ENCODE measurements at places on chromosomes 3 and 15.

- peak; percentile 9 for DNase-seq
These were observed 64.9 kb downstream of the ABHD5 start for GRCh38 chr3:43755516-43756200.

DNA sequence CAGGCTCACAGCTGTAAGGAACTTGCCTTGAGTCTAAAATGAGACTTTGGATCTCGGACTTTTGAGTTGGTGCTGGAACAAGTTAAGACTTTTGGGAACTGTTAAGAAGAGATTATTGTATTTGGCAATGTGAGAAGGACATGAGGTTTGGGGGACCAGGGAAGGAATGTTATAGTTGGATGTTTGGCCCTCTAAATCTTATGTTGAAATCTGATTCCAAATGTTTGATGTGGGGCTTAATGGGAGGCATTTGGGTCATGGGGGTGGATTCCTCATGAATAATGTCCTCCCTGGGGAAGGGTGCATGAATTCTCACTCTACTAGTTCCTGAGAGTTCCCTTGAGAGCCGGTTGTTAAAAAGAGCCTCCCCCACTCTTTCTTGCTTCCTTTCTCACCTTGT lies 18.5 kb upstream of the CHCHD6 start:
- no peak for DNase-seq

DNA sequence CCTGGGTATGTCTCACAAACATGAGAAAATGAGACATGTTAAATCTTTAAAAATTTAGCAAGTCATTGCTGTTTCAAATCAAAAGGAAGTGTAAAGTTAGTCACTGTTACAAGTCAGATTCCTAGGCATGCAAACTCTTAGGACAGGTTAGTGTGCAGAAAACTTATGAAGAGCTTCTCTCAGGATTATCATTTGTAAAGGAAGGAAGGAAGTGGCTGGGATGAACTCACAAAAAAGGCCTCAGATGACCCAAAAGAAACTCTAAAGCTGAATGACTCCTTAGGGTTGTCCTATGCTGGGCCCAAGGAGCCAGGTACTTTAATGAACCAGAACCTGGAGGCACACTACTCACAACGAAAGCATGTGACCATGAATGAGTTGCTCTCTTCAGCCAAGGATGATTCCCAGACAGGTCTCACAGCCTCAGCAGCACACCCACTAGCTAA lies 25.0 kb downstream of the MSL2 start:
- peak; percentile 26 for DNase-seq

- no peak for DNase-seq
These were observed 17.7 kb downstream of the POC1A start for GRCh38 chr3:52136513-52136912.

DNA sequence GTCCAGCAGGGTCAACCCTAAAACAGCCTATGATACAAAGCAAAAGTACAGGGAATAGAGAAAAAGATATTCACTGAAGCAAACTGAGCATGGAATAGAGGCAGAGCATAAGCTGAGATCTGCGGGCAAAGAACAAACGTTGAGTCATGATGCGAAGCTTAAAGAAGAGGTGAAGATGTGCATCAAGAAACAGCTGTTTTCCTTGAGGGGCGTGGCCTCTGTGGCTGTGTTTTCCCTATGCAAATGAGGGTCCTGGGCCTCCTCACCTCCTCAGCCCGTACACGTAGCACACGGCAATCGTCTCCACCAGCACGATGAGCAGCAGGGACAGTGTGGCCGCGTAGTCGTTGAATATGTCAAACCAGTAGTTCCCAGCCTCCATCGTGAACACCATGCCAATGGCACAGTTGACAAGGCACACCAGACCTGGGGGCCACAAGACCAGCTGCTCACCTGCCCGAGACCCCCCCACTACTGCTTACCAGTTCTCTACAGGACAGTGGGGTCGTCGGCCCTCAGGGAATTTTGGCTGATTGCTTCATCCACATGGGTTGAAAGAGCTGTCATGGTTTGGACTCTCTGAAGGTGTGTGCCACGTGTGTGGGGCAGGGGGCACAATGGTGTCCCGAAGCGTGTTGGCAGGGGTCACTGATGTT lies 33.6 kb downstream of the SLC6A20 start:
- DNase-seq: no peak

GRCh38 chr3:46867550-46867898 lies 4.3 kb upstream of the MYL3 start:
- DNase-seq: no peak

- no peak for DNase-seq
These were observed 3.3 kb upstream of the HES1 start for GRCh38 chr3:194132465-194133286.

DNA sequence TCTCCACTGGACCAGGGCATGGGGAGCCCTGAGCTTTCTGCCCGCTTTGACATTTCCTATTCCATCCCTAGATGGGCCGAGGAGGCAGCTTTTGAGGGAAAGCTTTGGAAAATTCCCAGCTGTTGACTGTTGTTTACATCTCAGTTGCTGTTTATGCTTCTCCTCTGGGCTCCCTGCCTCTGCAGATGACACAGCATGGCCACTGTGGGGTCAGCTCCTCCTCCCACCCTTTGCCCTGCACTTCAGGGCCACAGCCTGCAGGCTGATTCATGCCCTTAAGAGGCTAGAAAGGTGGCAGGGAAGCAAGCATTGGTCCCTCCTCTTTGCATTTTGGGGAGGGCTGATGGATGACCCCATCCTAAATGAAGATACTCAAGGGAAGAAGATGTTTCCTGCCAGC lies 8.5 kb upstream of the CTXND1 start:
- no peak for DNase-seq

GRCh38 chr3:159796744-159797143 lies 191.9 kb upstream of the IL12A start:
- no peak for DNase-seq

DNA sequence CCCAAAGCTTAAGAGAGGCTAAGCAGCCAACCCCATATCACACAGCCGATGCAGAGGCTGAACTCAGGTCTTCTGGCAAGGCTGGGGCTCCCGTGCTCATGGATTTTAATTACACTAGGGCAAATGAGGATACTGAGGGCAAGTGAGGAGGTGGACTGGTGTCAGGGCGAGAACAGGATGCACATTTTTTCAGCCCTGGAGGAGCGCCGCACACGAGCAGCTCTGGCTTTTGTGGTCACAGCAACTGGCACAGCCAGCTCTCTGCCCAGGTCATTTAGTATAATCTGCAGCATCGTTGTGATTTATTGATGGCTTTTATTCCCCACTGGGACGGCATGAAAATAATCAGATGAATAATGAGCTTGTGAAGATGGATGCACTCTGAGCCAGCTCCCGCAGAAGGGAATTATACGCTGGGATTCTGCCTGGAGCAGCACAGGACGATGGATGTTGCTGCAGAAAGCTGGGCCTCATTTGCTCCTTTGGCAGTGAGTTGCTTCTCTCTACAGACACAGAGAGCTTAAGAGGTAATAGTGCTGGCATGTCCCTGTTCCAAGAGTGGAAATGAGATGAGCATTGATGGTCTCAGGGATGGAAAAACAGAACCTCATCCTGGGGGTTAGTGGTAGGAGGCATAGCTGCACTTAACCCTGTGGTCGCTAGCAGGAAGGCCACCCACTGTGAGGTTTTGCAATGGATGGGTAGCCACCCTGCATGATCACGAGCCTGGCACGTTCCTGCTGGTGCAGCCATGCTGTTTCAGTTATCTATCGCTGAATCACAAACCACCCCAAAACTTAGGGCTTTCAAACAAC lies 135.4 kb downstream of the UACA start:
- no peak for DNase-seq

DNA sequence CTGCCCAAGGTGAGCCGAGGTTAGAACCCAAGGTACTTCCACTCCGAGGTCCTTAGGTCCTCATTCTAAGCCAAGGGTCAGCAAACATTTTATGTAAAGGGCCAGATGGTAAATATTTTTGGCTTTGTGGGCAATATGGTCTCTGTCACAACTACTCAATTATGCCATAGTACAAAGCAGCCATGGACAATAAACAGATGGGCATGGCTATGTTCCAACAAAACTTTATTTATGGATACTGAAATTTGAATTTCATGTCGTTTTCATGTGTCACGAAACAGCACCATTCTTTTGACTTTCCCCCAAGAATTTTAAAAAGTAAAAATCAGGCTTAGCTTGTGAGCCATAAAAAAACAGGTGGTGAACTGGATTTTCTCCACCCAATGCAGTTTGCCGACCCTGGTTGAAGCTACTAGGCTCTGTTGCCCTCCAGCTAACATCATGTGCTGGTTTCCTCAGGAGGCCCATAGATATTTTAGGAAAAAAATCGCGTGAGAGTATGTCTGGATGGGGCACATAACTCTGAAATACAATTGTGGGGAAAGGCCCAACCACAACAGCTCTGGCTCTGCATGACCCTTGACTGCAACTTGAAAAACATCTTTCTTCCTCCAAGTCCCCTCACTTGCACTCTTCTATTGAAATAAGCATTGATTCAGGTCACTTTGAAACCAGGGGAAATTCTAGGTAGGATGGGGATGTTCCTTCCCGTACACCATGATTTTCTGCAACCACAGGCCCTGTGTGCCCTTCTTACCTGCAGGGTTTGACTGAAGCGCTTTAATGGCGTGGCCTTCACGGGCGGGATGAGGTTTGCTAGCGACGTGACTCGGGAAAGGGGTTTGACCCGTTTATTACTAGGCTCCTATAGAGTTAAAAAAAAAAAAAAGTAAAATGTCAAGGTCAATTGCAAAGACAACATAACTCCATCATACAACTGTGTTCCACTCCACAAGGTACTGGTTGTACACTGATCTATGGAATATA lies 28.5 kb downstream of the ARHGEF3 start:
- DNase-seq: no peak

DNA sequence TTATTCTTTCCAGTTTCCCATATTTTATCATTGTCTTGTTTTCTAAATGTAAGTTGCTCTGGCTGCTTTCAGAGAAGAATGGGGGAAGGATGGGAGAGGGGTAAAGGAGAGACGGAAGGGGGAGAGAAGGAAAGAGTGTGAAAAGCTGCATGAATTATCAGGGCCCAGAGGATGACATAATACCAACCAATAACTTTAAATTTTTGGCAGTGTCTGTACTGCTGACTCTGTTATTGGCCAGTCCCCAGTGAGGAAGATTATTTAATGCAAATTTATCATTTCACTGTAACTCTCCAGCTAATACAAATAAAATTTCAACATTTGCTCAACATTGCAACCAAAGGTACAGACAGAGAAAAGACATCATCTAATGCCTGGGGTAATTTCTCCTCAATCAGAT lies 551.7 kb upstream of the CFAP20DC start:
- no peak for DNase-seq

DNA sequence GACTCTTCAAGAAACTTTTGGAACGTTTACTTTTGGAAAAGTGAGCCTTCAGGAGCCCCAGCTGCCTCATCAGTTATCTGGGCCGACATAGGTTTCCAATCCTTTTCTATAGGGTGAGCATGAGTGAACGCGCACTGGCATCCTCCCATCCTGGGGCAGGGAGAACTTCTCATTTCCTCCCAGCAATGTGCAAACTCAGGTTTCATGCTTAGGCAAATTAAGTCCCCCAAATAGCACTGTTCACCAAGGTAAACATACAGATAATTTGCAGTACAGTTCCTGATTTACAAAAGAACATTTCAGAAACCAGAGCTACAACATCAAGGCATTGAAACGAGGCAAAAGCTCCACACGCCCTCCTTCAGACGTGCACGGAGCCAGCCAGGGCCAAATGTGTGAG lies 333.5 kb upstream of the NR2E3 start:
- no peak for DNase-seq

DNA sequence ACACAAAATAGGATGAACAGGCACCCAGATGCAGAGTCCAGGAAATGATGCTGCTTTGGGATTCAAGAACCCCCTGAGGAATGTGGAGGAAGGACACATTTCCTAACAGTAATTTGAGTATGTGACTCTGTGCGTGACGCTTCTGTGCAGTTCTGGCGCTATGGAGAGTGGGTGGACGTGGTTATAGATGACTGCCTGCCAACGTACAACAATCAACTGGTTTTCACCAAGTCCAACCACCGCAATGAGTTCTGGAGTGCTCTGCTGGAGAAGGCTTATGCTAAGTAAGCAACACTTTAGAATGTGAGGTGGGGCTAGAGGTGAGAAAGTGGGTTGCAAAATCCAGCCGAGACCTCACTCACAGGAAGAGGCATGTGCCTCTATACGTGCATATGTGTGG lies 28.3 kb downstream of the CAPN3 start:
- DNase-seq: no peak

DNA sequence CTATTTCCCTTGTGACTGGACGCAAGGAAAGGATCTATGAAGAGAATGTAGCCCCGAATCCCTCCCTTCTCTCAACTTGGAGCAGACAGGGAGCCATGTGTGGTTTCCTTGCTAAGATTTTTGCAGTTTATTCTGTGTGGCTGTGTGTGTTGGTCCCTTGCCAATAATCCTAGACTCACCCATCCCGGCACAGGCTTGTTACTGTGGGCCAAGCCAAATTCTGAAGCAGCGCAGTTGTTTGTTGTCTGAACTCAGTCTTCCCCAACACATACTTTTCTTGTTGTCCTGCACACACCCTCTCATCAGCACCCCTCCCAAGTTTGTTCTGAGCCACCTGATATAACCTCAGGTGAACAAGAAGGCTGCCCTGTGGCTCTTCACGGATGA lies 193.3 kb upstream of the CTDSPL start:
- DNase-seq: no peak
